IPS DF 19.7 (cell line): ENCODE measurements at places on chromosomes 12 and 14.
A peak's percentile ranks its signal among the peaks of the same experiment; 100 is the strongest.

DNA sequence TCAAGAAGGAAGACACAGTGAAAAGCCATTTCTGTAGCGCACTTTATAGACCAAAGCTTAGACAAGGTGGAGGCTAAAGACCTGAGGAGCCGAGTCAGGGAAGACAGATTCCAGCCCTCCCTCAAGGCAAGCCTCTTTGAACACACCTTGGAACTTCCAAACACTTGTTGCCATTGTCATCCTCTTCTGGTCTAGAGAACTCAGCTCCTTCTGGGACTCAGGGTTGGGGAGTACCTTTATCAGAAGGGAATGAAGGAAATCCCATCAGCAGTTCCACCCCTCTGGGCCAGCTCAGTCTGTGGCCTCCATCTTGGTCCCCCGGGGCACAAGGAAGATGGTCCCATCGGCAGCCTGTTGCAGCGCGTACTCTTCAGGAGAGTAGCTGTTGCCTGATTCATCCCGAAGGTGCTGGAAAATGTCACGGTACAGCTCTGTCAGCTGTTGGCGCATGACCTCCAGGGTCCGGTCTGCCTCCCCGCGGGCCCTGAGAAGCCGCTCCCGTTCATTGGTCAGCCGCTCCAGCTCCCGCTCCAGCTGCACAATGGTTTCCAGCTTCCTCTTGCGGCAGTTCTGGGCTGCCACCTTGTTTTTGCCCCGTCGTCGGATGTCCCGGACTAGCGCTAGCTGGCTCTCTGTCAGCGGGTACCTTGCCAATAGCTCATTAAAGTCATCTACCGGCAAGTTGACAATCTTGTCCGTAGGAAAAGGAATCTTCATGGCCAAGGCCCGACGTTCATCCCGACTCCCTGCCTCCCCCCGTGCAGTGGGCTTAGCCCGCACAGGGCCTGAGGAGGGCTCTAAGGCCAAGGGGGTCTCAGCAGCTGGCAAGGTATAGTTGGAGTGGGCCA, 8.5 kb downstream of the NFE2 start:
- no peak for DNase-seq

GRCh38 chr14:101966742-101967141, 2.4 kb downstream of the DYNC1H1 start:
- DNase-seq = no peak

- no peak for DNase-seq
These were observed 11.9 kb downstream of the NUP37 start for GRCh38 chr12:102107970-102108369.

GRCh38 chr14:98328496-98328895, 943.5 kb downstream of the BCL11B start:
- DNase-seq = no peak

GRCh38 chr12:115135800-115136211, 451.8 kb upstream of the TBX3 start:
- no peak for DNase-seq

DNA sequence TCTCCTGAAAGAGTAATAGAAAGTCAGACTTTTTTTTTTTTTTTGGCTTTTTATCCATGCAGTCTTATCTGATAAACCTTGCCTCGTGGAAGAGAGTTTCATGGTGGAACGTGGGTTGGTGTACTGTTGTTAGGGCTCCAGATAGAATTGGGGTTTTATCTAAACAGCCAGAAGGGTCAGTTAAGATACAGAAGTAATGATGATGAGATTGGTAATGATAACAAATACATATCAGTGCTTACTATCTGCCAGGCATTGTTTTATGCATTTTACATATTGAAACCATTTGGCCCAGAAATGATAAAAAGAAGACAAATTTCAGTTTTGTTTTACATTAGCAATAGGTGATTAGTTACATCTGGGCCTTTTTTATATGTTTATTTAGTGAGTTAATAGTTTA, 372.8 kb upstream of the PRICKLE1 start:
- DNase-seq = no peak

DNA sequence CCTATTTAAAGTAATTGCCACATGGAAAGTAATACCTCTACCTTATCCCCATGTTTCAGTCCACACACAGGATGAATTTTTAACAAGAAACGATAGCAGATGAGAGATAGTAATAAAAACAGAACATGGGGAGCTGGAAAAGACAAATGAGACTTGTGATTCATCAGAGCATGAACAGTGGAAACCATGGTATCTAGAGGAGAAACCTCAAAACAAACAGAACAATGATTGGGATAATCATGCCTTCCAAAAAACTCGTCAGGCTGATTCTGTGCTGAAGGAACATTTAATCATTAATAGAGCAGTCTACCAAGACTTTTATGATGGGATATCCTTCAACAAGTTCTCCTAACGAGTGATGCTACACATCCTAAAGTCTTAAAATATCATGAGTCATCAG, 1390.7 kb downstream of the FSCB start:
- DNase-seq = no peak

DNA sequence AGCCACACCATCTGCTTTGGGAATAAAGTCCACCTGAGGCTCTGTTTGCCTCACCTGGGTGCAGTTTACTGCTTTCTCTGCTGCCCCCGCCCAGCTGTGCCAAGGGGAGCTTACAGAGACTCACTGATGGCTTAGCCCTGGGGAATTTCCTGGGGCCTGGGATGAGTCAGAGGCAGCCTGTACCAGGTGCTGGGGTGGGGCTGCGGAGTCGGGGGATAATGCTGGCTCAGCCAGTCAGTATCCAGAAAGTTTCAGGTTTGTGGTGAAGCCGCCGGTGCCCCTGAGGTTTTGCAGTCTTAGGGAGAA, 22.3 kb downstream of the PLEKHG3 start:
- DNase-seq = no peak

DNA sequence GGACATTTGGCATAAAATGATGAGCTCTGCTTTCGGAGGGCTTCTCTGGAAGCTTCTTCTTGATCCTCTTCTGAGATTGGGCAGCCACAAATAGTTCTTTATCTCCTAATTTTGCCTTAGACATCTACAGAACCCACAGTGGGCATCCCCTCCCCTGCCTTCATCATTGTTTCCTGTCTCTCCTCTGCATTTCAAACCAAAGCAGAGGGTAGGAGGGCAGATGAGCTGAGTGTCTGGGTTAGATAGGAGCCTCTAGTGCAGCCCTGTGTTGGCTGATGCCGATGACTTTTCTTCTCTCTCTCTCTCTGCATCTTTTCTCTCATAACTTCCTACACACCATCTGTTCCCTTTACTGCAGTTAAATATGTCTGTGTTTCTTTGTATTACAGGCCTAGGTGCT, 8.5 kb upstream of the IL26 start:
- DNase-seq = no peak

DNA sequence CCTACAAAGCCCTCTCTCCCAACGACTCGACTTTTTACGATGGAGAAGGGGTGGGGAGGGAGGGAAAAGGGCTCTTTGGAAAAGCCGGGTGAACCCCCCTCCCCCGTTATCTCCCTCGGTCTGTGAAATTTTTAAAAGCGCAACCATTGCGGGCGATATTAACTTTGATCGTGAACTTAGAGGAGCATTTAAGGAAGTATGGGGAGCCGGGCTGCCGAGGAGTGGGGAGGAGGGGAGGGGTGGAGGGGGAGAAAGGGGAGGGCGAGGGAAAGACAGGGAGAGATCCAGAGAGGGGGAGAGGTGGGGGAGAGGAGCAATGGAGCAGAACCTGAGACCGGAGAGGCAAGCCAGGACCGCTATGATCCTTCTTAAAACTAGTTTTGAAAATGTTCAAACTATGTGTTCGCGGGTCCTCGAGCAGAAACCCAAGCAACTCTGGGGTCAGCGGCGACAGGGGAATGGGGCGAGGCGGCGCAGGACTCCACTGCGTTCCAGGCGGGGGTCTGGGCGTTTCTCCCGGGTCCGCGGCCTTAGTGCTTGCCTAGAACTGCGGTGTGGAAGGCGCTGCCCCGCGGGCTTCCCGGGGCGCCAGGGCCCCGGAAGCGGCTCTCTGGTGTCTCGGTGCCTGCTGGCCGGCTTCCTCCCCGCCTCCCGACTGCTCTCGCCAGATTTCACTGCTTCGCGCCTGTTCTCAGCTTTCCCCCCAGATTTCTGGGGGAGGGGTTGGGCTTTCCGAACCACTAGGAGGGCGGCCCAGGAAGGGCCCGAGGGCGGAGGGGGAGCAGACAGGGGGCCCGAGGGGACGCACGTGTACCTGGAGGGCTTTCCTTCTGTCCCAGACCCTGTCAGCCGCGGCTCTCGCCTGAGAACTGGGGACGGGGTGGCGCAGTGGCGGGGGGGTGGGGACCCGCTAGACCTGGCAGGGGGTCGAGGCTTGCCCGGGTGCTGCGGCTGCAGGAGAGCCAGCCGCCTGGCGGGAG, at the start of gene HOTAIR:
Gene HOTAIR (minus strand): TSS at position 871 of the 980 bp plus-strand sequence.
- DNase-seq = no peak

GRCh38 chr14:49687942-49688700, at the start of gene POLE2:
Gene POLE2, minus strand, starts transcription at chr14:49688214. Its CDS starts 11 bp downstream, at chr14:49688203.
- DNase-seq = peak; percentile 64

- DNase-seq = no peak
These were observed 285.8 kb upstream of the GRIP1 start for GRCh38 chr12:66964629-66965028.

- no peak for DNase-seq
These were observed 11.2 kb upstream of the LRIG3 start for GRCh38 chr12:58931518-58931917.

DNA sequence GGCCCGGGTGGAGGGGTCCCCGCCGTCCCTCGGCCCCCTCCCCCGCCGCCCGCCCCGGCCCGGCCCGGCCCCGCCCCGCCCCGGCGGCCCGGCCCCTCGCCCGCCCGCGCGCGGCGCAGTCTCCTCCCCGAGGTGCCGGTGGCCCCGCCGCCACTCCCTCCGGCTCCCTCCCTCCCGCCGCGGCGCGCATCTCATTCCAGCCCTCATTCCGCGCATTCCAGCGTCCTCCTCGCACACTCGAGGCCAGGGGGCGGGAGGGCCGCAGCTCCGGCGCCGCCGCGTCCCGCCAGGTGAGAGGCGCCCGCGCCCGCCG, at the start of gene TEAD4:
Gene TEAD4 (plus strand): TSS at position 206 of the 313 bp plus-strand sequence.
- no peak for DNase-seq

GRCh38 chr12:96824074-96824837, 82.8 kb upstream of the NEDD1 start:
- no peak for DNase-seq

DNA sequence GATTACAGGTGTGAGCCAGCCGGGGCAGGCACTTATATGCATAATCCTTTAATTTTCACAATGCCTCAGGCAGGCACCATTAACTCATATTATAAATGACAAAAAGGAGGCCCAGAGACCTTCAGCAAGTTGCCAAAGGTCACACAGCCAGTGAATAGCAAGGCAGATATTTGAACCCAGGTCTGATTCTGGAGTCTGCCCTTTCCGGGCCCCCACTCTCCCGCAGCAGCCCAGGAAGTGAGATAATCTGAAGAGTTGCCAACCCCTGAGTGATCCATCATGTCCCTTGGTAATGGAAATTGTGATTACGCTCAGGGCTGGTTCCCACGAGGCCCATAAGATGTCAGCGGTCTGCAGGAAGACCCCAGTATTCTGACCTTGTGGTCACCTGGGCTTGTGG, 95.3 kb upstream of the MED13L start:
- DNase-seq = no peak

DNA sequence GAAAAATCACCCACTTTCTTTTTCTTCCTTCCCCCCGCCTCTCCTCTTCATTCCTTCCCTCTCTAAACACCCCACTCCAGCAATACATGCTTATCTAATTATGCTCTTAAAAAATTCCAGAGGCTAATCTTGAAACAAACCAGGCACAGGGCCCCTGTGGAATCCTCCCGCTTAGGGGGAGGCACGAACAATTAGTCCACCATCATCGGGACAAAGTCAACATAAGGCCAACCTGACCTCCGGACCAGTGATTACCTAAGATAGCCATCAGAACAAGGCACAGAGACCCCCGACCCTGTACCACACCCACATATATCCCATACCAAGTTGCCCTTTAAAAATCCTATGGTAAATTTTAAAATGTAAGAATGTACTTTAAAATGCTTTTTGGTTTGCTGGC, 47.1 kb downstream of the KIF21A start:
- no peak for DNase-seq

DNA sequence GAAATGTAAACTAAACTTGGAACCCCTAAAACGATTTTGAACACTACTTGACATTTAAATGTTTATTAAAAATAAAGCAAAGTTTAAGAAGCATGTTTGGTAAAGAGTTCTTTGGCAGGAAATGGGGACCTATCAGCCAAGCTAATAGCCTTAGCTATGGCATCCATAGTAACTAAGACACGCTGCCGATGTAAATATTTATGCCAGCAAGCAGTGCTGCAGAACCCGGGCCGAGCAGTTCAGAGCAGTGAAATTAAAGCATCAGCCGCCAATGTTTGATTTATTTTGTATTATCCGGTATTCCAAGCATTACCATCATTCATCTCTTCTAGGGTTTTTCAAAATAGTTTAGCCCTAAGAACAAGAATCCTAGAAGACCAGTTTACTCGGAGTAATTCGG, 61.6 kb downstream of the PPP2R5C start:
- DNase-seq = no peak

GRCh38 chr12:94174576-94174975, 26.2 kb downstream of the PLXNC1 start:
- DNase-seq = no peak

DNA sequence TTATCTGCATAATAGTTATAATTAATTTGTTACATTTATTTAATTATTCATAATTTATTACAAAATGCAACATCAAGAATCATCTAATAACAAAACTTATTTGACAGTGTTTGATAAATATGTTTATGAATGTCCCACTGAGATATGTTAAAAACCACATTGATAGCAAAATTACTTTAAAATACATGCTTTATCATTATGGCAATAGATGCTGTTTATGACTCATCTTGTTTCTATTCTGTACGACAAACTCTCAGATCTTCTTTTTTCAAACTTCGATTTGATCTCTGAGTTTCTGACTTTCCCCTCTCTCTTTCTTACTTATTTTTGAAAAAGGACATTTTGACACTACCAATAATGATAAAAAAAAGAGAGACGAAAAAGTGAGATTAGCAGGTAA, 56.8 kb upstream of the LRRK2 start:
- DNase-seq = no peak

DNA sequence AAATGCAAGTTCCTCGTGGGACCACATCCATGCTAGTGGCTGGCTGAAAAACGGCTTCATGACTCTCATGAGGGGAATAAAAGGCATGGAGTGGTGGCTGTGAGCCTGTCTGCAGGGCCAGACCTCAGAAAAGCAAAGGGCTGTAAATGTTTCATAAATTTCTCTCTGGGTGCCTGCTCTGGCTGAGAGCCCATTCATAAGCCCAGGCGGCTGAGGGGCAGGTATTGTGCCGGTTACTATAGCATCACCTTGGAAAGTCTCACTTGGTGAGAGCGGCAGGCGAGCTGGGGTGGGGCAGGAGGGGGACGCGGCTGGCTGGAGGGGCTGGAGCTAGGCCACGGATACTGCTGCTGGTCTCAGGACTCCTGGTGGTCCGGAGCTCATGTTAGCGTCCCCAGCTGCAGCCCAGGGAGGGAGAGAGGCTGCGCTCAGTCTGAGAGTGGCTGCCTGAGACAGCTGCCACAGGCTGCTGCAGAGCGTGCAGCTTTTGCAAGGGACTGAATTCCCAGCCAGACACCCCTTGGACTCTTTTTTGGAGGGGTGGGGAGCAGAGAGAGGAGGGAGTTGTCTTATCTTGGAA, at the start of gene SLC17A8:
Gene SLC17A8 (plus strand): TSS at position 431 of the 580 bp plus-strand sequence. CDS start 318 bp downstream, outside the sequence.
- DNase-seq = no peak

- DNase-seq = no peak
These were observed 31.7 kb upstream of the GPRC5A start for GRCh38 chr12:12859690-12860089.

- no peak for DNase-seq
These were observed 159.4 kb downstream of the TSPAN9 start for GRCh38 chr12:3236345-3237187.

GRCh38 chr14:95117937-95118721, 39.2 kb downstream of the DICER1 start:
- DNase-seq = no peak

- no peak for DNase-seq
These were observed 106.4 kb downstream of the LMO3 start for GRCh38 chr12:16499611-16500010.

GRCh38 chr14:104473244-104473565, 106.4 kb upstream of the C14orf180 start:
- DNase-seq = peak; percentile 42
